Glutamatergic neuron (in vitro differentiated cells): ENCODE measurements at places on chromosomes 5 and 9. TPM values are rescaled to one million over a fixed set of nuclear protein-coding genes. Genes with fewer than 3 reads are reported as not detected.

The IL4 gene
- not detected for total RNA-seq

The SPINK4 gene
- total RNA-seq: not detected

The TICAM2 gene
- 0.42 TPM for total RNA-seq

The NME5 gene
- total RNA-seq: 0.71 TPM
